ENCODE measurements at places on chromosomes 5 and 9.

DNA sequence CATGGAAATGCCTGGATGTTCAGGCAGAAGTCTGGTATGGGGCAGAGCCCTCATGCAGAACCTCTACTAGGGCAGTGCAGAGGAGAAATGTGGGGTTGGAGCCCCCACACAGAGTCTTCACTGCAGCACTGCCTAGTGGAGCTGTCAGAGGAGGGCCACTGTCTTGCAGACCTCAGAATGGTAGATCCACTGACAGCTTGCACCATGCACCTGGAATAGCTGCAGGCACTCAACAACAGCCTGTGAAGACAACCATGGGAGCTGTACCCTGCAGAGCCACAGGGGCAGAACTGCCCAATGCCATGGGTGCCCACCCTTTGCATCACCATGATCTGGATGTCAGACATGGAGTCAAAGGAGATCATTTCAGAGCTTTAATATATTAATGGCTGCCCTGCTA is 36.9 kb downstream of the TRIP13 start:
- DNase-seq, result no peak

GRCh38 chr5:159874263-159874662 is 42.0 kb upstream of the ADRA1B start:
- no peak for DNase-seq

GRCh38 chr9:130129432-130130061 is 42.7 kb upstream of the NCS1 start:
- DNase-seq, result no peak

DNA sequence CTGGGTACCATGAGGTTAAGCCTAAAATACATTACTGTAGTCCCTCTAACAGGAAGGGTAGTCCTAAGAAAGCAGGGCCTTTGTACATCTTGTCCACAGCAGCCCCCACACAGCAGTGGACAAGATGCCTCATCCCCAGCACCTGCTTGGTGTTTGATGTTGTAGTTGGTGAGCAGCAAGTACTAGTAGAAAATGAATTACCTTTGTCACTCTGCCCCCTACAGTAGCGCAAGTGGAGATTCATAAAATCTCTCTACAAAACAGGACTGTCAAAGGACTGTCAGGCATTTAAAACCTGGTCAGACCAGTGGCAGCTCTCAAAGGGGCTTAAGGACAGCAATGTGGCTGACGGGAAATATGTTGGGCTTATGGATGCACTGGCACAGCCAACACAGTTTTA is 122.5 kb downstream of the TMEM174 start:
- DNase-seq, result no peak

GRCh38 chr9:125815568-125815967 is 68.4 kb downstream of the PBX3 start:
- DNase-seq, result no peak

DNA sequence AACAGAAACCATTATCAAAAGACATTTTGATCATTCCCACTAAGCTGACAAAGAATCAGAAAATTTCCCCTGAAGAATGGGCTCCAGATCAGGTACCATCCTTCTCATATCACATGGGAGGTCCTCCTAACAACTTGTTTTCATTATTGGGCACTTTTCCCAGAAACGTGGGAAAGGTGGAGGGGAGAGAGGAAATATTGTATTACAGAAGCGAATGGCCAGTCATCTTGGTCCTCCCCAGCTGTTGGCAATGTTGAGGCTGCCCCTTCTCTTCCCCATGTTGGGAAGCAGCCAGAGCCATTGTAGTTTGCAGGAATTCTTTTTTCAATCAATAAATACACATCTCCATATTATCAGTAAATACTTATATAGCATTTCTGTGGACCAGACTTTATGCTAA is 126.2 kb upstream of the ZNF608 start:
- DNase-seq, result no peak

DNA sequence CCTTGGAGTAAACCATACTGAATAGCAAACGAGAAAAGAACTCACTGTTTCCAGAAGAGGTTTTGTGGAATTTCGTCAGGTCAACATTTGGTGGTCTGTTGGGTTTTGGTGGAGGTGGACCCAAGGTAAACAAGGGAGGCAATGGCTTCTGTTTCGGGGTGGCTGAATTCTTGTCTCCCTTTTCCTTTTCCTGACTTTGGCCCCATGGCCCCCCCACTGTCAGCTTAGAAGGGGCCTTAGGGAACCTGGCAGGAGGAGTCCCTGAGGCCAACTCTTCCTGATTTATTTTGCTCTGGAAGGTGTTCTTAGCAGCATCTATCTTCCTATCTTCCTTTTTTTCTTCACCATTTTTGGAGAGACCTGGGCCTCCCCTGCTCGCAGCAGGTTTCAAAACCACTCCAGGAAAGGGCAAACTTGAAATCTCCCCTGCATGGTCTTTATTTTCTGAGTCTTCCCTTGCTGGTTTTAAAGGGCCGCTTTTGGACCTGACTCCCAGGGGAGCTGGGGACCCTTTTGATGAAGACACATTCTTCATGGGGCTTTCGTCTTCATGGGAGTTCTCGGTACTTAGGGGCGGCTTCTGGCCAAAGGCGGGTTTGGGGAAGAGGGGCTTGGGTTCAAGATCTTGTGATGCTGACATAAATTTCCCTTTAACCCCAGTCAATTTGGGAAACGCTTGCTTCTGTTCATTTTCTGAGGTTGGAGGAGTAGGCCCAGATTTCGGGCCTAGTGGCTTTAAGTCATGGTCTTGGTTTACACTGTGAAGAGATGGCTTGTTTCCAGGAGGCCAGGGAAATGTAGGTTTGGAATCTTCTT is 17.4 kb downstream of the FYB1 start:
- DNase-seq, result no peak

DNA sequence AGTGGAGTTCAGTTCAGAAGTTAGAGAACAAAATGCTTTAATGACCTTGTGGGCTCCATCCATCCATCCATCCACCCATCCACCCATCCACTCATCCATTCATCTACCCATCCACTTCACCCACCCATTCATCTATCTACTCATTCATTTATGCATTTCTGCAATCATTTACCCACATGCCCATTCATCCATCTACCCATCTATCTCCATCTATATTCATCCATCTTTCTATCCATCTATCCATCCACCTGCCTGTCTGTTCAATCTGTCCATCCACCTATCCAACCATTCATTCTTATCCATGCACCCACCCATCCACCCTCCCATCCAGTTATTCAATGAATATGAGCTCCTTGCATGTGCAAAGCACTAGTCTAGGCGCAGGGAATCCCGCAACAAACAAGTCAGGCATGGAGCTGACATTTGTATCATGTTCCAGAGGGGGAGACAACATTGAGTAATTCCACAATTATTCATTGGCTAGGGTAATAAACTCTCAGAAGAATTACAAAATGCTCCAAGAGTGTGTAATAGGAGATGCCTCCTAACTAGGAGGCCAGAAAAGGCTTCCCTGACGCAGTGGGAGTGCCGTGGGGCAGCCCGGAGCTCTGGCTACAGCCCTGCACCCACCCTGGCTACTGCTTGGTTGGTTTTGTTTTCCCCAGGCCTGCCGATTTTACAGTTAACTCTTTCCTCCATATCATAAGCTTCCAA is 211.2 kb downstream of the NXNL2 start:
- no peak for DNase-seq

DNA sequence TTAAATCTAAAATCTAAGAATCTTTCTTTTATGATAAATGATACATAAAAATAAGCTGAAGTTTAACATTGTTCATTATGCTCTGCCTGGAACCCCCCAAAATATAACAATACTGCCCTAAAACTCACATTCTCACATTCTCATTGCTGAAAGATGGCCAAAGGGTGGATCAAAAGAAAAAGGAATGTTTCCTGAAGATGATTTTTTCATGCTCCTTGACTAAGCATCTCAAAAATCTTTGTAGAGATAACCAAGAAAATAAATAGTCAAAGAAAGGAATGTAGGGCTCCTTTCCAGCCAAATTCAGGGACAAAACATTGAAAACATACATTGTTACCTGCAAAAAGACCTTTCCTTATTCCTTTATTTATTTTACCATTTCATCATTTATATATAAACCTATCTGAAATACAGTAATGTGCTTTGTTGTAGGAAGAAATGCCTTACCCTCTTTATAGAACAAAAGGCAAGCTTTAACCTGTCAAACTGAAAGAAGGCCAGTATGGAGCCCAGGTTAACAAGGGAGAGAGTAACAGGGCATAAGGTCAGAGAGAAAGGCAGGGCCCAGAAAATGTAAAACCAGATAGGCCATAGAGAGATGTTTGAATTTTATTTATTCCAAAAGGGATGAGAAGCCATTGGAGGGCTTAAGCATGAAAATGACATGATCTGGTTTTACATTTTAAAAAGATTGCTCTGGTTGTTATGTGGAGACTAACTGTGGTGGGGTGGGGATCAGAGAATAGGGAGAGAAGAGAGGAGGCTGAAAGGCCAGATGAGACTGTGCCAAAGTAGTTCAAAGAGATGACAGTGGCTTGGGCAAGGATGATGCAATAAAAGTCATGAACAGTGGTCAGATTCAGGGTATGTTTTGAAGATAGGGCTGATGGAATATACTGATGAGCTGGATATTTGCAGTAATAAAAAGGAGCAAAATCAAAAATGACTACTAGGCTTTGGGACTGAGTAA is 37.3 kb upstream of the CDK5RAP2 start:
- no peak for DNase-seq

DNA sequence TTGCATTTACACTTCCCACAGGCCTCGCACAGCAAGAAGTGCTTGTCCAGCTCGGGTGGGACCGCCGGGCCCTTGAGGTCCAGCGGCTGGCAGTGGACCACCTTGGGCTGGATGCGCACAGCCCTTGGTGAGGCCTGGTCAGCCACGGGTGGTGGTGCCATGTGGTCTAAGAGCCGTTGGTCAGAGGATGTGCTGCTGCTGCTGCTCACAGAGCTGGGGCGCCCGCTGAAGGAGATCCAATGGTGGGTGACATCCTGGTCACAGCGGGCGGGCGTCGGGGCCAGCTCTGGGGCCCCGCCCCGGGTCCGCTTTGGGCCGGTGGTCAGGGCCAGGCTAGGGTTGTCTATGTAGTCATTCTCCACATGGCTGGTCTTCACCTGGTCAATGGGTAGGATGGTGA is 10.2 kb downstream of the SPRY4 start:
- DNase-seq, result no peak

DNA sequence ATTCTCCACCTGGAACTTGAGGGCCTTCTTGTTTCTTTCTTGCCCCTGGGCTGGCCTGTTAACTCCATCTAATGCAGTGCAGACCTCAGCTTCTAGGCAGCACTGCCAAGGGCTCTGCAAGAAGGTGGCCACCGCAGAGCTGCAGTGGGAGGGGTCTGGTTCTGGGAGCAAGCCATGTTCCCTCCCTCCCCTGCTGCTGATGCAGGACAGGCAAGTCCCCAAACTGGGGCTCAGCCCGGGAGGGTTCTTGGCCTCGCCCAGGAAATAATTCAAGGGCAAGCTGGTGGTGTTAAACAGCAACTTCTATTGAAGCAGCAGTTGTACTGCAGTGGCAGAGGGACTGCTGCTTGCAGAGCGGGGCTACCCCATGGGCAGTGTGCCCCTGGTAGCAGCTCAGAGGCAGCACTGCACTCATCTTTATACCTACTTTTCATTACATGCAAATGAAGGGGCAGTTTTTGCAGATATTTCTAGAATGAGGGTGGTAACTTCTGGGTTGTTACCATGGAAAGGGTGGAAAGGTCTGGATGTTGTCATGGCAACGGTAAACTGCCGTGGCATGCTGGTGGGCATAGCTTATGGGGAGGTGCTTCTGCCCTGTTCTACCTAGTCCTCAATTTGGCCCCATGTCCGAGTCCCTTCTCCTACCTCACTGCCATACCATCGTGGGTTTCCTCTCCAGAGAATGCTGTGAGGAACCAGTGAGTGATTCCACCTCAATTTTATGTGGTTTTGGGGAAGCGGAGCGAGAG is 82.1 kb downstream of the WDR41 start:
- no peak for DNase-seq

DNA sequence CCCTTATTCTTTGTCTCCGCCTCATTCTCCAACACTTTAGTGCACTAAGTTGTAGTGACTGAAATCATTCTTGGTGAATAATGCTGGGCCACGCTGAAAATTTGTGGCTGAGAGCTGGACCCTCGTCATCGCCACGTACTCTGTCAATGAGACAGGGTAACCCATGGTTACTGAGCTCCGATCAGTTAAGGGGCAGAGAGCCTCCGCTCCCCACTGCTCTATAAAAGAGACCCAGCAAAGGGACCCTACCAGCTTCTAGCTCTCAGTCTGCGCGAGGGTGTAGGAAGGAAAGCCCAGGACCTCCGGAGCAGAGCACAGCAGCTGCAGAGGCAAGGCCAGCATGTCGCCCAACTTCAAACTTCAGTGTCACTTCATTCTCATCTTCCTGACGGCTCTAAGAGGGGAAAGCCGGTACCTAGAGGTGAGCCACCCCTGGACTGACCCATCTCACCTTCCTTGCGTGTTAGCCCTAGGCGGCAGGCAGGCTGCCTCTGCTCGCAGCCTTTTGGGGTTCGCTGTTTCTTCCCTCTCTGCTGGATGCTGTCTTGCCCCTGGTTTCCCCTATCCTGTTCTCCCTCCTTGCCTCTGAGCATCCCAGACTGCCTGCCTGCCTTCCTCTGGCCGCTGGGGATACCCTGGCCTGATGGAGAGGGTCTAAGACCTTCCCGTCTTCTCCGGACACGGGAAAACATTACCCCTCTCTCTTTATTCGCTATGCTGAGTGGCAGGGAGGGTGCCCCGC is at the start of gene CRHBP:
CRHBP (plus strand) TSS at position 251 of the 742 bp plus-strand sequence; CDS start at position 341, 90 bp downstream.
- no peak for DNase-seq

DNA sequence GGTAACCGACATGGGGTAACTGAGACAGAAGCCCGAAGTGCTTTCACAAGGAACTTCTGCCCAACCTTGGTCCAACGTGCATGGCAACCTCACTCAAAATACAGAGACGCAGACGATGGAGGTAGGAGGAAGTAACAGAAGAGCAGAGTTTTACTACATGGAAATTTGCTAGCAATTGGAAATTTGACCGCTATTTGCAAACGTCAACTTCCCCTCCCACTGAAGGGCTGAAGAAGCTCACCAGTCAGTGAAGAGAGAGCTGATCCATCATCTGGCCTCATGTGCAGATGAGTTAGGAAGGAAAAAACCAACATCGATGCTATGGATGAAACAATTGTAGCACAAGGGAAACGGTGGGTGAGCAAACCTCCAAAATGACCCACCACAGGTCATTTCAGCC is 196.7 kb downstream of the RGS3 start:
- no peak for DNase-seq

DNA sequence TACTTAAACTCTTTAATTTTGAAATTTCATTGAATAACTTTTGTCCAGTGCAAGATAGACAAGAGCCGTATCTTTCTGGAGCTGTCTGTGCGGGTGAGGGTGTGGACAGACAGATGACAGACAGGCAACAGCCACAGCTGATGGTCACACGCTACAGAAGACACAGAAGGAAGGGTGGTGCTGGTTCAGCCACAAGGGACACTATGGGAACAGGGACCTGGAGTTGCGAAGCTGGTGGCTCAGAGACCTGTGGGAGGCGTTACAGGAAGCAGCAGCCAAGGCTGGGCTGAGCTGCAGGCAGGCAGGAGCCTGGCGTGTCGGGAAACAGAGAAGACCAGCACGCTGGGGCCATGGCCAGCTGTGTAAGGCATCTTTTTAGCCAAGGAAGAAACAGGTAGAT is 104.4 kb downstream of the WNK2 start:
- DNase-seq, result no peak

GRCh38 chr5:5271786-5272321 is 131.7 kb downstream of the ADAMTS16 start:
- DNase-seq, result no peak
